ENCODE measurements at places on chromosomes 5 and 9. TPM values are rescaled to one million over a fixed set of nuclear protein-coding genes. Genes with fewer than 3 reads are reported as not detected.

The PDE6A gene
- 1.6 TPM for polyA plus RNA-seq

DNA sequence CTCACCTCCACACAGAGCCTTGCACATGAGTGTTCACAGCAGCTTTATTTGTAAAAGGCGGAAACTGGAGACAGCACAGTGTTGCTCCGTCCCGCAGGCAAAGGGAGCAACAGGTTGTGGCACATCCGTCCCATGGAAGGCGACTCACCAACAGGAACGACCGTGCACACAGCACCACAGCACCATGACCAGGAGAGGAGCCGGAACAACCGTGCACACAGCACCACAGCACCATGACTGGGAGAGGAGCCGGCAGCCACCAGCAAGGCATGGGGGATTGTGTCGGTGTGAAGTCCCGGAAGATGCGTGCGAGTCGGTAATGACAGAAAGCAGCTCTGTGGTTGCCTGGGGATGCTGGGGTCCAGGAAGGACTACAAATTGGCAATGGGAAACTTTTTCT, 158.5 kb downstream of the C9orf50 start:
- DNase-seq: no peak

The TUSC1 gene
- 11.8 TPM for polyA plus RNA-seq

GRCh38 chr9:133609311-133610098, at the start of gene FAM163B:
FAM163B (minus strand) TSS chr9:133609389; CDS start chr9:133580223, 29,166 bp downstream.
- DNase-seq: no peak
